ENCODE measurements at places on chromosomes 2 and 18.

- no peak for DNase-seq
Measured at GRCh38 chr2:203400805-203401585, 72.8 kb downstream of the ABI2 start.

- DNase-seq = no peak
Measured at GRCh38 chr2:171587567-171587966, 65.3 kb downstream of the CYBRD1 start.

GRCh38 chr2:27356056-27356381, 545 bp downstream of the GTF3C2 start:
- no peak for DNase-seq

GRCh38 chr18:47771922-47772321, 158.5 kb downstream of the SMAD2 start:
- no peak for DNase-seq

GRCh38 chr2:88131201-88131998, 3.5 kb upstream of the FABP1 start:
- no peak for DNase-seq

DNA sequence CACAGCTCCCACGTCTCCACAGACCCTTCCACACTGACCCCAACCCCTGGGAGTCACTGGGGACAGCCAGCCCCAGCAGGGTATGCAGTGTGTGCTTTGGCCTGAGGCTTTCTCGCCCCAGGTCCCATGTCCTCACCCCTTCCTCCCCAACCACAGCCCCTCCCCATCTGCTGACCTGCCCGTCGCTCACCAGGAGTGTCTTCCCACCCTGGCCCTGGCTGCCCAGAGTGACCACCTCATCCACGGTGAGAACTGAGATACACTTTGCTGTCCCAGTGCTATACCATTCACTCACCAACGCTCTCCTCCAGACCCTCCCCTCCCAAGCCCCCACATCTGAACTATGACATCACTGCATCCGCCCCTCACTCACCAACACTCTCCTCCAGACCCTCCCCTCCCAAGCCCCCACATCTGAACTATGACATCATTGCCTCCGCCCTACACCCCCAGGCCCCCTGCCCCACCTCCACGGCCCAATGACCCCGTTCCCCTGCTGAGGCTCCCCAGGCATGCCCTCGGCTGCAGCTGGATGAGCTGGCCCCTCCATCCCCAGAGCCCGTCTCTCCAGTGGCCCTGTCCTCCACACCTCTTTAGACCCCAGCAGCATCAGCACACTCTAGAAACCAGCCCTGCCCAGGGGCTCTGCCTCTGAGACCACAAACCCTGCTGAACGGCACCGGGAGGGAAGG, 55.2 kb downstream of the ANKMY1 start:
- DNase-seq = no peak

DNA sequence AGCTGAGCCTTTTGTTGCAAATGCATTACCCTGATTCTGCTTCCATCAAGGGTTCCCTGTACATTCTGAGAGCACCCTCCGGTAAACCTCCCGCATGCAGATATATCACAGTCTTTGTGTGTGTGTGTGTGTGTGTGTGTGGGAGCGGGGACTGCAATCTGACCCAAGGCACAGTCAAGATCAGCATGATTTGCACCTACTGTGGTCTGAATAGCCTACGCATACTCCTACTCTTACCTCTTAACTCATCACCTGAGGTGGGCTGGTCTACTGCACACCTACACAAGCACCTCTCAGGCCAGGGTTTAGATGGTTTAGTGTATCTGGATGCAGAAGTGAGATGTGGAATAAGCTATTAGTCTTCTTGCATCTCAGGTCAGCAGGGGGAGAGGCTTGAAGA, 174.6 kb downstream of the FSHR start:
- DNase-seq = no peak

GRCh38 chr2:102520009-102520408, 47.0 kb downstream of the SLC9A4 start:
- DNase-seq = no peak

DNA sequence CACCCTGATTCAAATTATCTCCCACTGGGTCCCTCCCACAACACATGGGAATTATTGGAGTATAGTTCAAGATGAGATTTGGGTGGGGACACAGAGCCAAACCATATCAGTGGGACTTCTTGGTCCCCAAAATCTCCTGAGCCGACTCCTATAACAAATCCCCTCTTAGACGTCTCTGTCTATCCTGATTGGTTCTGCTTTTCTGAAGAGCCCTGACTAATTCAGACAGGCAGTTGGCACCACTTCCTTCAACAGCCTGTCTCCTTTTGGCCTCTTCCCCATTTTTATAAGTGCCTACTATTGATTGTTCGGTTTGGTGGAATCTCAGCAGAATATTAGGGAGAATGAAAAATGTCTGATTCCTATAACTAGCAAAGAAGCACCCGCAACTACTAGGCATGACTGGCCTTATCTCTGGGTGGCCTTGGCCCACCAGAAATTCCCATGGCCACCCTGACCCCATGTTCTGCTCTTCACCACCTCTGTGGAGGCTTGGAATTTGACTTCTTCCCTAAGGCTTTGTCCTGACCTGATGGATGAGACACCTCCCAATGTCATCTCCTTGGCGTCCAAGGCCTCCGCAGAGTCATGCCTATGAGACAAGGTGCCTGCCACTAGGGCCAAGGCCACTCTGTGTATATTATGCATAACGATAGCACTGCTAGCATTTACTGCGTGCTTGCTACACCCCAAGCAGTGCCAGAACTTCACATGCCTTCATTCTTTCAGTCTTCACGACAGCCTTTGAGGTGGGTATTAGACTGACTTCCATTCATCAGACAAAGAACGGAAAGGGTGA, 218.9 kb upstream of the COPS8 start:
- no peak for DNase-seq

GRCh38 chr18:51417643-51418483, 220.4 kb upstream of the MEX3C start:
- no peak for DNase-seq

GRCh38 chr2:235756491-235756890, 262.6 kb downstream of the AGAP1 start:
- no peak for DNase-seq

DNA sequence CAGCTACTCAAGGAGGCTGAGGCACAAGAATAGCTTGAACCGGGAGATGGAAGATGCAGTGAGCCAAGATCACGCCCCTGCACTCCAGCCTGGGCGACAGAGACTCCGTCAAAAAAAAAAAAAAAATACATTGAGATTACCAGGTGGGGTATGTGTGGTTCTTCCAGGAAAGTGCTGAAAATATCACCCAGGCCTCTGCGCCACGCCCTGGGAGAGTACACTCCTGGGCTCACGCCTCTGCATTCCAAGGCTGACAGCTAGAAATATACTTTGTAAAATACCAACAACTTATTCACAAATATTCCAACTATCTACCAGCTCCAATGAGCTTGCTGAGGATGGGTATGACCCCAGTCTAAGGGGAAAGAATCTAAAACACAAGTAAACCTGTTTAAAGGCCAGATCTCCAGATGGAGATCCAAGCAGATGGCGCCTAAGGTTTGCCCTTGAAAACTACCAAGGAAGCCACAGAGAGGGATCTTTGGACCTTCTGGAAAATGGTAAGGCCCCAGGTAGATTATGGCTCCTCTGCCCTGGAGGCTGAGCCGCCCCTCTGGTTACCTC, 21.6 kb upstream of the B3GNT7 start:
- DNase-seq = no peak

GRCh38 chr2:110871637-110872036, 139.3 kb downstream of the ACOXL start:
- DNase-seq = no peak

GRCh38 chr2:177256695-177257094, 7.8 kb downstream of the NFE2L2 start:
- DNase-seq = no peak

GRCh38 chr2:84800194-84800805, 80.6 kb downstream of the TRABD2A start:
- DNase-seq = no peak

DNA sequence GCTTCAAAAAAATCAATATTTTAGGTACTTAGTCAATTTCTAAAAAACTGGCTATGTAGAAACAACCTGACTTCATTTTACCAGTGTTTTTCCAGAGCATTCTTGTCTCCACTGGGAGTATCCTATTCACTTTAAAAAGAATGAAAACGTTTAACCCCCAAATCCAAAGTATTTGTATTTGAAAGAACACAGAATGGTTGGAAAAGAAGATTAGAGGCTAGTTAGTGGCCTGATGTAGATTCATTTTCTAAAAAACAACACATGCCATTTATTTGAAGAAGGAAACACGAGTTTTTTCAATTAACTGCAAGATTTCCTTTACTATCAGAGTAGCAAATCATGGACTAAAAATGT, 74.6 kb downstream of the PLEKHM3 start:
- DNase-seq = no peak

GRCh38 chr2:23772056-23772455, 154.9 kb downstream of the ATAD2B start:
- DNase-seq = no peak
